ENCODE measurements at places on chromosomes 12 and 14.

DNA sequence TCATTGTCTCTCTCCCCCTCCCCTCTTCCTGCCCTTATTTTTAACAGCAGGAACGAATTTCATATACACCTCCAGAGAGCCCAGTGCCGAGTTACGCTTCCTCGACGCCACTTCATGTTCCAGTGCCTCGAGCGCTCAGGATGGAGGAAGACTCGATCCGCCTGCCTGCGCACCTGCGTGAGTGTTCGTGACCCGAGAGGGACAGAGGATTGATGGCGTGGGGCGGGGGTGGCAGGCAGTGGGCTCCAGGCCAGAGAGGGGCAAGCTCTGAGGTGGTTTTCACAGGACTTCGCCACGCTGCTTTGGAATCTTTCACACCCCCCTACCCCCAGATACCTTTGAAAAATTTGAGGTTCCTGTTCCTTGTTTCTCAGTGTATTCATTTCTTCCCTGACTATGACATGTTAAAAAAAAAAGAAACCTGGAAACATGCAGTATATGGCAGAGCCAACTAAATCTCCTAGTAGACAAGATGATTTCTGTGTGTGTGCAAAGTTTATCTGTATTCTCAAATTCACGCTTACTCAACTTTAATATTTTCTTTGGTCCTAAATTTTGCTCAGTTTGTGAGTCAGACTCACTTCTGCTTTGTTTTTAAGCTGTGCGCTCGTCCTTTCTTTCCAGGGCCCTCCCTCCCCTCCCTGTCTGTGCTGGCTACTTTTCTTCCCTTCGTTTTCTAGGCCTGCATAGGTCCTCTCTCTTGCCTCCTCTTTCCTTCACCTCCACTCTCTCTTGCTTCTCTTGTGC, 103.1 kb downstream of the ETV6 start:
- no peak for DNase-seq

GRCh38 chr12:63821781-63822251, 22.7 kb upstream of the SRGAP1 start:
- DNase-seq: no peak

DNA sequence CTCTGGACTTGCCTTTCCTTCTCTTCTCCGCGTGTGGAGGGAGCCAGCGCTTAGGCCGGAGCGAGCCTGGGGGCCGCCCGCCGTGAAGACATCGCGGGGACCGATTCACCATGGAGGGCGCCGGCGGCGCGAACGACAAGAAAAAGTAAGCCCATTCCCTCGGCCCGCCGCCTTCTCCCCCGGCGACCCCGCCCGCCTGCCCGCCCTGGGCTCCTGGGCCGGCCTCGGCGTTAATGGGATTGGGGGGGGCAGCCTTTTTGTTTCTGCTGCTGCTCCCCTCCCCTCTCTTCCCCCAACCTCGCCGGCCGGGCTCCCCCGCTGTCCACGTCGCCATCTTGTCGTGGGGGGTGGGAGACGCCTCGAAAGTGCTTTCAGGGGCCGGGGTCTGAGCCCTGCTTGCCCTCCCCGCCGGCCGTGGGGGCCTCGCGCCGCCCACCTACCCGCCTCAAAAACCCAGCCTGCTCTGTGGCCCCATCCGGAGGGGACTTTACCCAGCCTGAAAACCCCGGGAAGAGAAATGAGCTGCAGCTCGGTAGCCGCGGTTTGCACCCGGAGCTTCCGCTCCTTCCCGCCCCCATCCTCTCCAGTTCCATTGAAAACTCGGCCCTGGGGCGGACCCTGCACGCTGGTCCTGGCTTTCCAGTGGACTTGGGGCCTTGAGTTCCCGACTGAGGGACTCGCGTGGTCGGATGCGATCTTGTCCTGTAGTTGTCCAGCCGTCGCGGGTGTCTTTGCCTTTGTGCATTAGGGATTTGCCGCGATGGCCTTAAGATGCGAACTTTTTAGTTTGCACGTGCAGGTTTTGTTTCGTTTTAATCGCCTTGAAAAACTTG, 598 bp downstream of the HIF1A start:
- peak; percentile 69 for DNase-seq

GRCh38 chr12:53174881-53175491, 5.5 kb upstream of the ZNF740 start:
- DNase-seq: peak; percentile 32

GRCh38 chr14:94926176-94926575, 156.3 kb upstream of the GSC start:
- no peak for DNase-seq

GRCh38 chr12:91483471-91483985, 300.9 kb upstream of the DCN start:
- DNase-seq: peak; percentile 3

DNA sequence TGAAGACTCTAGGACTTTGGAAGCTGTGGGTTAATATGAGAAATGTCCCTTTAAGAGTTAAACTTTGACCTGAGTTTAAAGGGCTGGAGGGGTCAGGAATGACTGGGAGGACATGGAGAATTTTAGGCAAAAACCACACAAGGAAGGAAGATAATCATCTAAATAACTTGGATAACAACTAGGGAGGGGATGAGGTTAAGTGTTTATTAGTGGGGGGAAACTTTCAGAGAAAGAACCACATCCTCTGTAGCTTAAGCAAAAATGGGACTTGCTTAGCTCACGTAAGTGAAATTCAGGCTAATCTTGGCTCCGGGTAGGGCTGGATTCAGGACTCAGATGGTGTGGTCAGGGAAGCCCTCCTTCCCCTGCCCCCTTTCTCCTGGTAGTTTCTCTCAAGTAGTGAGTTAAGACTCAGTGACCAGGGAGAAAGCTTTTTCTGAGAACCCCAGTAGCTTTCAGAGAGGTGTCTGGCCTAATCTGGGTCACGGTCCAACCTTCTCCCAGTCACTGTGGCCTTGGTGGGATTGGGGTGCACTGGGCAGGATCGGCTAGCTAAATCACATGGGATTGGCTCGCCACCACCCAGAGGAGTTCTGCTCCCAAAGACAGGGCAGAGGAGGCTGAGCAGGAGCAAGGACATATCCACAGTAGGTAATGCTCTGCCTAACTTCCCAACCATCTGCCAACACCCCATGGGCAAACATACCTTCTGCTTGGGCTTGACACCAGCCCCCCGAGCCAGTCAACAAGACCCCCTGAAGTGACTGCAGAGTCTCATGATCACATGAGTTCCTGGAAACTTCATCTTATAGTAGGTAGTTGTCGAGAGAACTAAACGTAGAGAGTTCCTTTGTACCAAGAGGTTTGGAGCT, 52.8 kb downstream of the ARF6 start:
- DNase-seq: peak; percentile 79
